ENCODE measurements at places on chromosomes 12 and 14. TPM values are rescaled to one million over a fixed set of nuclear protein-coding genes. Genes with fewer than 3 reads are reported as not detected.

DNA sequence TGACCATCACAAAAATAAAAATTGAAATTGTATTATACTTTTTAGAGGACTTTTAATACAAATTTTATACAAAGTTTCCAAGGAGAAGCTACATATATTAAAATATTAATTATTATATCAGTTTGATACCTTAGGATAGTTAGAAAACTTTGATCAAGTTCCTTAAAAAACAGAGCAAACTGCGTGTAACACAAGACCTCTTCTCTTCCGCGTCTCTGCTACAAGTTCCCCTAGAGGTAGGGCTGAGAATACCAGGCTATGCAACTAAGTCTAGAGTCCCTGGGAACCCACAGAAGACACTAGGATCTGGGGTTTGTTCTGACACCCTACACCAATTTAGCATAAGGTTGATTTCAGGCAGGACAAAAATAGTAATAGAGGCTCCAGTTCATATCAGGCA lies 319.0 kb downstream of the FOXG1 start:
- DNase-seq: no peak
- no peaks in the 10 kb centered on the region for H3K4me1 ChIP-seq
- no peak overlapping the region for H3K27ac ChIP-seq
- no peaks in the 10 kb centered on the region for H3K36me3 ChIP-seq

- H3K36me3 ChIP-seq: no peaks in the 10 kb centered on the region
- H3K4me1 ChIP-seq: no peaks in the 10 kb centered on the region
- no peak overlapping the region for H3K27ac ChIP-seq
These were observed 245.9 kb upstream of the ARID2 start for GRCh38 chr12:45483571-45483970.

TMTC2 gene
- total RNA-seq: 4.0 TPM

DNA sequence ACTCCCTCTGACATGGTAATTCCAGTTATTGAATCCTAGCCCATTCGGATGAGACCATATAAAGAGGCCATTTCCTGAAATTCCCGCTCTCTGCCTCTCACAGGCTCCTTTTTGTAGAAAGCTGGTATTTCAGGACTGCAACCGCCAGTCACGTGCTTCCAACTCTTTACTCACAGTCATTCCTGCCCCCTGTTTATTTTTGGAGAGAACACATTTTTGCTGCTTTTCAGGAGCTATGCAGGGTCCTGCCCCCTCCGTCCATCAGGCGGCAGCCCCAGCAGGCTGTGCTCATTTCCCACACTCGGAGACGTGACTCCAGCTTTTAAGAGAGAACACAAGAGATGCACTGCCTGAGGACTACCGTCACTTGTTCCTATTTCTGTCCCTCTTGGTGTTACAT lies 26.8 kb downstream of the IFT43 start:
- H3K4me1 ChIP-seq: no peaks in the 10 kb centered on the region
- no peaks in the 10 kb centered on the region for H3K27me3 ChIP-seq
- no peaks in the 10 kb centered on the region for H3K36me3 ChIP-seq
- DNase-seq: no peak

- peak overlapping the region; percentile 85 for H3K27ac ChIP-seq
- no peak for DNase-seq
- H3K4me3 ChIP-seq: no peak overlapping the region
- H3K36me3 ChIP-seq: no peaks in the 10 kb centered on the region
These were observed 642 bp upstream of the PHC1 start for GRCh38 chr12:8913702-8914032.
